Right atrium auricular region (tissue), 2 donors: ENCODE measurements at places on chromosomes 7 and 10. TPM values are rescaled to one million over a fixed set of nuclear protein-coding genes. Genes with fewer than 3 reads are reported as not detected.

Gene HIBADH
- total RNA-seq: 95.0 TPM

Gene TECTB
- not detected for total RNA-seq

Gene TFEC
- 1.9 TPM for total RNA-seq

GRCh38 chr7:18461785-18462467 is 33.6 kb upstream of the HDAC9 start:
- H3K4me3 ChIP-seq: no peak overlapping the region
- no peaks in the 10 kb centered on the region for H3K36me3 ChIP-seq
- H3K4me1 ChIP-seq: no peaks in the 10 kb centered on the region

DNA sequence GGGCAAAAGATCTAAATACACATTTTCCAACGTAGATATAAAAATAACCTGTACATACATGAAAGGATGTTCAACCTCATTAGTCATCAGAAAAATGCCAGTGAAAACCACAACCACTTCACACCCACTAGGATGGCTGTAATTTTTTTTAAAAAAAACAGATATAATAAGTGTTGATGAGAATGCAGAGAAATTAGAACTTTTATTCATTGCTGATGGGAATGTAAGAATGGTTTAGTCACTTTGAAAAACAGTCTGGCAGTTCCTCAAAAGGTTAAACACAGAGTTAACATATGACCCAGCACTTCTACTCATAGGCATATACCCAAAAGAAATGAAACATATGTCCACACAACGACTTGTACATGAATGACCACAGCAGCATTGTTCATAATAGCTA is 32.3 kb upstream of the PRKCQ start:
- H3K4me1 ChIP-seq: no peaks in the 10 kb centered on the region
- H3K27ac ChIP-seq: no peak overlapping the region
- H3K36me3 ChIP-seq: no peaks in the 10 kb centered on the region
- H3K27me3 ChIP-seq: no peaks in the 10 kb centered on the region

DNA sequence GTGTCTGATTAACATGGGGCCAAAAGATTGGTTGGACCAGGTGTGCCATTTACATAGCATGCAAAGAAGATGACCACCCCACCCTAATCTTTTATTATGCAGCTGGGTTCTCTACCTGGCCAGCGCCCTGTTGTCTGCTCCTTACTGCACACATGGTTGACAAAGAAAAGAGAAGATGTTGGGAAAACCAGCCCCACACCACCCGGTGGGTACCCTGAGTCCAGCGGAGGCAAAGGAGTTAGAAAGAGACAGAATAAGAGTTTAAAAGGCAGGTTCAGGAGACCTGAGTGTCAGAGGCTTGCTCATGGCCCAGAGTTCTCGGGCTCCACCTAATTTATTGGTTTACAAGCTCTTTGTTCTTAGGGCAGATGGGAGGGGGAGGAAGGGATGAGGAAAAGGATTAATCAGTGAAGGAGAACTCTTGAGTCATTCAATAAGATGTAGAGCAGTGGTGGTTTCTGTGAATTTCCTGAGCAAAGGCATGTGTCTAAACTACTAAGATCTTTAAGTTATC is 24.1 kb upstream of the ABCA13 start:
- no peaks in the 10 kb centered on the region for H3K27me3 ChIP-seq
- no peaks in the 10 kb centered on the region for H3K4me1 ChIP-seq
- no peak overlapping the region for H3K4me3 ChIP-seq
- no peaks in the 10 kb centered on the region for H3K36me3 ChIP-seq
- H3K27ac ChIP-seq: no peak overlapping the region

- no peak overlapping the region for H3K4me3 ChIP-seq
These were observed 1012.4 kb upstream of the C7orf33 start for GRCh38 chr7:147578196-147578595.

GRCh38 chr7:146548816-146549215 is 432.2 kb downstream of the CNTNAP2 start:
- H3K4me1 ChIP-seq: no peaks in the 10 kb centered on the region
- no peak for DNase-seq
- no peak overlapping the region for H3K27ac ChIP-seq
- no peaks in the 10 kb centered on the region for H3K27me3 ChIP-seq
- no peak overlapping the region for H3K4me3 ChIP-seq

- no peaks in the 10 kb centered on the region for H3K27me3 ChIP-seq
- H3K4me1 ChIP-seq: no peaks in the 10 kb centered on the region
- H3K36me3 ChIP-seq: no peaks in the 10 kb centered on the region
These were observed 163.2 kb upstream of the SHH start for GRCh38 chr7:155975490-155975889.

DNA sequence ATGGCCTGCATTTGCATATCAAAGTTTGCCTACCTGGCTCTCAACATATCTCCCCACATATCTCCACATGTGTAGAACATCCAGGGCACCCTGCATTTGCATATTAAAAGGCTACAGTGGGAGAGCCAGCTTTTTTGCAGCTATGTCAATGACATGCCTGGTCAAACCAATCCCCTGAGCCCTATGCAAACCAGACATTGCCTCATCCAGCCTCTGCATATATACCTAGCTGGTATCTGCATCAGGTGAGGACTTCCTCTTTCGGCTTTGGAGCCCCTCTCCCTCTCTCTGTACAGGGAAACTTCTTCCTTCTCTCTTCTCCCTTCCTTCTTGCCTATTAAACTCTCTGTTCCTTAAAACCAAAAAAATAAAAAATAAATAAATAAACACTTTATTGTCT is 142.7 kb upstream of the STEAP4 start:
- no peak overlapping the region for H3K4me3 ChIP-seq
- no peaks in the 10 kb centered on the region for H3K4me1 ChIP-seq
- no peak overlapping the region for H3K27ac ChIP-seq
- DNase-seq: no peak

GRCh38 chr10:125549653-125550052 is 133.3 kb downstream of the TEX36 start:
- no peaks in the 10 kb centered on the region for H3K4me1 ChIP-seq
- DNase-seq: no peak
- H3K36me3 ChIP-seq: no peaks in the 10 kb centered on the region

Gene RHOBTB1
- 16.8 TPM for total RNA-seq

GRCh38 chr7:4203626-4204512 is 478.2 kb upstream of the FOXK1 start:
- no peaks in the 10 kb centered on the region for H3K36me3 ChIP-seq
- H3K27me3 ChIP-seq: no peaks in the 10 kb centered on the region
- no peak for DNase-seq
- no peak overlapping the region for H3K27ac ChIP-seq

DNA sequence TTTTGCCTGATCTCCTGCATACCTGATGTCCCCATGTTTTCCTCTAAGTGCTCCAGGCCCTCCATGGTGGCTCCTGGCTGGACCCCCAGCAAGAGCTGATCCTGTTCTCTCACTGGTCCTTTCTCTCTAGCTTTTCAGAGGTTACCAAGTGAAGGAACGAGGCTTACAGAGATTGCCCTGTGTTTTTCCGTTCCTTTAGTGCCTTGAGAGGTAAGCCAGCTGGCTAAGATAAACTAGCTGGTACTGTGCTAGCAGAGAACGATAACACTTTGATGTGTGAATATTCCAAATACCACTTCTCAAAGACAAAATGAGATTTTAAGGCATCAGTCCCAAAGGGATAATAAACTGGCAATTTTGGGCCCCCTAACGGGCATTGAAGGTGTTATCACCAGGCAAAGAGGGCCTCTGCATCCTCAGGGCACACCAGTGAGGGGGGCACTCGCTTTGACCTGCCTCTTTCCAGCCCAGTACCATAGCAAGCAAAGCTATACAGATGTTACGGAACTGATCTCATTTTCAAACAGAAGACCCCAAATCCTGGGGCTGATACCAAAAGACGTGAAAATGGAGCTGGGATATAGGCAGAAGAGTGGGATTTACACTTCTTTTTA is 8.4 kb upstream of the CCNY start:
- H3K36me3 ChIP-seq: peaks cover under 1% of the 10 kb centered on the region
- no peak overlapping the region for H3K4me3 ChIP-seq
- no peak overlapping the region for H3K27ac ChIP-seq
- H3K27me3 ChIP-seq: no peaks in the 10 kb centered on the region
- H3K4me1 ChIP-seq: no peaks in the 10 kb centered on the region

GRCh38 chr7:138025215-138026186 is 23.6 kb upstream of the CREB3L2 start:
- H3K27me3 ChIP-seq: no peaks in the 10 kb centered on the region
- no peak for DNase-seq
- H3K4me1 ChIP-seq: no peaks in the 10 kb centered on the region

Gene ZPBP
- total RNA-seq: not detected

DNA sequence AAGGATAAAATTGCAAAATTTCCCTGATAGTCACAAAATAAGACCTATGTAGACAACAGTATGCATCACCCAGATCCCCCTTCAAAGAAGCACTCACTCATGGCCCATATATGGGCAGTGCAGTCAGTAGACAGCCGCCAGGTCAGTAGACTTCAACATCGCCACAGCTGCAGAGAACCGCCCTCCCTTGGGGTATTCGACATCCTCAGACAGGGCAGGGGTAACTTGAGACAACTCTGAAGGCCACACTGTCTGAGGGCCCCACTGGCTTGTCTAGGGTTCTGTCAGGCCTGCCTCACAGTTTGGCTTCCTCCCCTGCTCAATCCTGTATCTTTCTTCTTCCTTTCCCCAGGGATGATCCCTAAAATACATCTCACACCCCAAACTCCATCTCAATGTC is 172.3 kb downstream of the IMMP2L start:
- H3K27me3 ChIP-seq: no peaks in the 10 kb centered on the region
- no peak overlapping the region for H3K27ac ChIP-seq

- H3K27ac ChIP-seq: no peak overlapping the region
- H3K4me1 ChIP-seq: no peaks in the 10 kb centered on the region
- H3K4me3 ChIP-seq: no peak overlapping the region
These were observed 3.0 kb upstream of the BUB3 start for GRCh38 chr10:123150986-123151736.

DNA sequence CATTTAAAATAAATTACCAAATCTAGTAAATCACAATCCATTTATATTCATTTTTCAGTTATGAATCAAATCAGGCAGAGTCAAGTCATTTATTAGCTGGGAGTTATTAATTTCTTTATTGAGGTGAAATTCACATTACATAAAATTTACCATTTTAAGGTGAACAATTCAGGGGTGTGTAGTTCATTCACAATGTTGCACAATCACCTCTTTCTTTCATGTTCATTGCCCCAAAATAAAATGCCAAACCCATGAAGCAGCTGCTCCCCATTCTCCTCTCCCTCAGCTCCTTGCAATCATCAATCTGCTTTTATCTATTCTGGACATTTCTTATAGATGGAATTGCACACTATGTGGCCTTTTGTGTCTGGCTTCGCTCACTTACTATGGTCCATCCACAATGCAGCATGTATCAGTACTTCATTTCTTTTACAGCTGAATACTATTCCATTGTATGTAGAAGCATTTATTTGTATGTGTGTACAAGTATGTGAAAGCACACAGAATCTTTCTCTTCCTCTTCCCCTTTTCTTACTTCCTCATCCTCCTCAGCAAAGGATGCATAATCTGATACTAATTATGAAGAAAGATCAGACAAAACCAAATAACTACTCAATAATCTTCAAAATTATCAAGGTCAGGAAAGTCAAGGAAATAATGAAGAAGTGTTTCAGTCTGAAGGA is 60.6 kb downstream of the LMBR1 start:
- no peak overlapping the region for H3K4me3 ChIP-seq
- no peaks in the 10 kb centered on the region for H3K4me1 ChIP-seq
- no peak for DNase-seq
- H3K36me3 ChIP-seq: peaks cover 5% of the 10 kb centered on the region
- H3K27ac ChIP-seq: no peak overlapping the region

Gene AQP1
- total RNA-seq: 517 TPM

- H3K4me3 ChIP-seq: no peak overlapping the region
- no peaks in the 10 kb centered on the region for H3K4me1 ChIP-seq
- H3K36me3 ChIP-seq: no peaks in the 10 kb centered on the region
- no peak overlapping the region for H3K27ac ChIP-seq
- no peaks in the 10 kb centered on the region for H3K27me3 ChIP-seq
These were observed 54.0 kb upstream of the MXI1 start for GRCh38 chr10:110153396-110153795.
